ENCODE measurements at places on chromosomes 4 and X.

GRCh38 chr4:109978704-109979454 lies 66.2 kb downstream of the EGF start:
- DNase-seq: no peak

GRCh38 chr4:173001571-173001970 lies 167.0 kb upstream of the GALNT7 start:
- DNase-seq: no peak

DNA sequence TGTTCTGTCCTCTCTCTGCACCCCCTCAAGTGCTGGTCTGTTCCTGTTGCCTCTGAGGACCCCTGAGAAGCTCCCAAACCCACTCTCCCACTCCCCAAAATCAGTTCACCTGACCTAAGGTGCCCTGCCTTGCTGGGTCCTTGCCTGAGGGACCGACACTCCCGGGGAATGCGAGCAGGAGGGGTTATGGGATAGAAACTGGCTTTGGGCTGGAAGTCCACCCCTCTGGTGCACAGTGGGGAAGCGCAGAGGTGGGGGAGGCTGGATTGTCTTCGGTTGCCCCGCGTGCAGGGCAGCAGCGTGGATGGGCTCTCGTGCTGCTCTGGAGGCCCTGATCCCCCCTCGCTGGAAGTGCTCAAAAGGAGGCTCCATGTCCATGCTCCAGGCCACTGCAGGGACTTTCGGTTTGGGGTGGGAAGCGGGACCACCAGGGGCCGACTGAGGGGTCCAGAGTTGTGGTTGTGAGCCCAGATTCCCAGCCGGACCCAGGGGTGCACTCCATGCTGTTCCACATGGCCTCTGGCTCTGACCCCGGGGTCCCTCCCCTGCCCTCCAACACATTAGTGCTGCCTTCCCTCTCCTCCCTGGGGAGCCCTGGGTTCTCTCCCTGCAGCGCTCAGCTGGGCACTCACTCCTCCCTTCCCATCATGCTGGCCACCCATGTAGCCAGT lies 7.6 kb downstream of the SORCS2 start:
- peak; percentile 39 for DNase-seq

- DNase-seq: no peak
These were observed 813.7 kb downstream of the DMD start for GRCh38 chrX:32397562-32398216.

DNA sequence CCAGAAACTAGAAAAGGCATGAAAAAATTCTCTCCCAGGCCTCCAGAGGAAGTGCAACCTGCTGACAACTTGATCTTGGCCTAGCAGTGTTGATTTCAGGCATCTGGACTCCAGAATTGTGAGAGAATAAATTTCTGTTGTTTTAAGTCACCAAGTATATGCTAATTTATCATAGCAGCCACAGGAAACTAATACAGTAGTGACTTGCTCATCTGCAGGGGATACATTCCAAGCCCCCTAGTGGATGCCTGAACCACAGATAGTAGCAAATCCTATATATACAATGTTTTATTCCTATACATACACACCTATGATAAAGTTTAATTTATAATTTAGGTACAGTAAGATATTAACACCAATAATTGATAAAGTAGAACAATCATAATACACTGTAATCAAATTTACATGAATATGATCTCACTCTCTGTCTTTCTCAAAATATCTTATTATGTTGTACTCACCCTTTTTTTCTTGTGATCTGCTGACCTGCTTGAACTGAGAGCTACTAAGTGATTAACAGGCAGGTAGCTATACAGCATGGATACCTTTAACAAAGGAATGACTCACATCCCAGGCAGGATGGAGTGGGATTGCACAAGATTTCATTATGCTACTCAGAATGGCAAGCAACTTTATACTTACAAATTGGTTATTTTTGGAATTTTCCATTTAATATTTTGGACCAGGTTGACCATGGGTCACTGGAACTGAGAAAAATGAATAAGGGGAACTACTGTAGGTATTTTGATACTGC lies 501.1 kb downstream of the KCNIP4 start:
- no peak for DNase-seq
